CD4-positive, alpha-beta T cell treated with Interleukin-17A for 4 hours (primary cell): ENCODE measurements at places on chromosomes 16 and 17.

GRCh38 chr17:48592577-48592976 is 1.0 kb downstream of the HOXB5 start:
- DNase-seq, result peak; percentile 37

DNA sequence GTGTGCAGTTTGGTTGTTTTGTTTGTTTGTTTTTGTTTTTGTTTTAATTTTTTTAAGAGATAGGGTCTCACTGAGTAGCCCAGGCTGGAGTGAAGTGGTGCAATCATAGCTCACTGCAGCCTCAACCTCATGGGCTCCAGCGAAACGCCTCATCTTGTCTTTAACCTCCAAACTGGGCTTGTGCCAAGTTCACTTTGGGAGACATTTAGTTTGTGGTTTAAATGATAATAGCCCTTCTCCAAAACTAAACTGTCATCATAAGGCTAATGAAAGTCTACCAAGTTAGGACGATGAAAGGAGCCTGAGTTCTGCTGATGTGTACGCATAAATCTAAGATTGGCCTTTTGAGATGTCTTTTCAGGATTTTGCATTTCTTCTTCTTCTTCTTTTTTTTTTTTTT is 6.5 kb upstream of the CARD14 start:
- no peak for DNase-seq

DNA sequence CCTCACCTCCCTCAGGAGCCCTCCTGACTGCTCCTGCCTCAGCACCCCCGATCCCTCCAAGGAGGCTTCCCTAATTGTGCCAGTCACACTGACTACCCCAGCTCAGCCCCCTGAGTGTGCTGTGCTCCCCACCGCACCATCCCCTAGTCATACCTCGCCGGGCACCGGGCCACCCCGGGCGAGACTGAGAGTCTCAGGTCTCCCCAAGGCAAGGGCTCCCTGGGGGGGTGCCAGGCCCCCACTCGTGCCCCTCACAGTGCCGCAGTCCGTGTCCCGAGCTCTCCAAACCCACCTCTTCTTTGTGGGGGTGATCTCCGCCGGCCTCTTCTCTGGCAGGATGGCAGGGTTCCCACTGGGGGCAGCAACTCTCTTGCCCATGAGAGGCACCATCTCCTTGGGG is 3.2 kb downstream of the TRPV3 start:
- no peak for DNase-seq

- DNase-seq, result no peak
Observed at GRCh38 chr16:558298-559020, 1.7 kb upstream of the PRR35 start.

- DNase-seq, result no peak
Observed at GRCh38 chr17:15263206-15263579, 1.9 kb downstream of the PMP22 start.

- peak; percentile 19 for DNase-seq
Observed at GRCh38 chr16:30786115-30786935, 680 bp downstream of the ZNF629 start.

DNA sequence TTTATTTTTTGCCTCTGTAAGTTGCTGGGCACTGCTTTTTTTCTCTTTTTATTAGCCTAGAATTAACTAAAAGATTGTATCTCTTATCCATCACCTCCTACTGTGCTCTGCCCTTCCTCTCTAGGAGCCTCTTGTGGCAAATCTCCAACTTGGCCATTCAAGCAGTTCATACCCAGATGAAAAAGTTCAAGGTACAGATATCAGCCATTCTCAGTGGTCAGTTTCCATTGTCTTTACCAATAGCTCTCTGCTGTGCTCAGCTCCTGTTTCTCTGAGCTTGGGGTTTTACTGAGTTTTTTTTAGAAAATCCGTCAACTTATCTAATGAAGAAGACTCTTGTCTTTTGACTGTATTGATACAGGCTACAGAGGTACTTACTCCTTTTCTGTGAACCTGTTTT is 15.6 kb downstream of the MOSMO start:
- DNase-seq, result no peak

GRCh38 chr16:60127196-60127595 is 1393.1 kb upstream of the GOT2 start:
- DNase-seq, result no peak

DNA sequence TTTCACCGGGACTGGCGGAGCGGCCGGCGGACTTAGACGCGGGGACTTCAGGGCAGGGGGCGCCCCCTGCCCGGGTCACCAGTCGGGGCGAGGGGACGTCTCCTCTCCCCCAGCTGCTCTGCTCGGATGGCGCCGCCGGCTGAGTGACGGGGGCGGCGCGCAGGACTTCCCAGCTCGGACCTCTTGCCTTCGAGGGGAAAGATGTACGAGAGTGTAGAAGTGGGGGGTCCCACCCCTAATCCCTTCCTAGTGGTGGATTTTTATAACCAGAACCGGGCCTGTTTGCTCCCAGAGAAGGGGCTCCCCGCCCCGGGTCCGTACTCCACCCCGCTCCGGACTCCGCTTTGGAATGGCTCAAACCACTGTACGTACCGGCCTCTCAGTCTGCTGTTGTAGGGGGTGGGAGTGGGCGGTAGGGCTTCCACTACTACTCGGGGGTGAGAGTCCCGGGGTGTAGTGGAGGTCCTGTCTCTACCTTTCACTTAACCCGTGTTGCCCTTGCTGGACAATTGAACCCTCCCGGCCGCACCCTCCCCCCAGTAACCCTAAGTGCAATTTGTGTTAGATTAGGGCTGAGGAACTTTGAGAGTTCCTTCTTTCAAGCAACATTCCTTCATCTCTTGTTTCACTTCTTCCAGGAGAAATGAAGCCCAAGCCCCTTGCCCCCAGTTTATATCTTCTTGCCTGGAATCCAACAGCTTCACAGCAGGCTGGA is 21.9 kb downstream of the GJD3 start:
- no peak for DNase-seq

DNA sequence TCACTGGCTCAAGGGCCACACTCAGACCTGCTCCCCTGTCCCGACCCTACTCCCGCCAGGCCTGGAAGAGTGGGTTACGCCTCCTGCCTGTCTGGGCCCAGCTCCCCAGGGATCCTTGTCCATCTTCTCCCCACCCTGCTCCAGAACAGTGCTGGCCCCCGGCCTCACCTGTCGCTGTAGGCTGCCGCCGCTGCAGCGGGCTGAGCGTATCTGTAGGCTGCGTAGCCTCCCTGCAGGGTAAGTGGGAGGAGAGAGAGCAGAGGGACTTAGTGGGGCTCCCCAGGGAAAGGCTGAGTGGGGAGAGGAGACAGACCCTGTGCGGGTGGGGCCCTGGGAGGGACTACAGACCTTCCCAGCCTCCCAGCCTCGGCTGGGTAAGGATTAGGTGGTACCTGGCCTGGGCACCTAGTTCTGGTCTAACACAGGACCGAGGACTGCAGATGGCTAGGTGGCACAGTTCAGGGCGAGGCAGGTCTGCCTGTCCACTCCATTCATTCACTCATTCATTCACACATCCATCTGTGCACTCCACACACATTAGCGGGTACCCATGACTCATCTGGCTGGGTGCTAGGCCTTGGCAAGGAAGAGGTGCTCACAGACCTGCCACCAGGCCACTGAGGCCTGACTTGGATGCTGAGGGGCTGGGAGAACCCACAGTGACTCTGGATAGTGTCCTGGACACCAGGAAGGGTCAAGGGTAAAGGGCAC is 20.9 kb downstream of the ENGASE start:
- DNase-seq, result no peak

GRCh38 chr16:90077757-90078578 is 837 bp upstream of the PRDM7 start:
- peak; percentile 43 for DNase-seq

DNA sequence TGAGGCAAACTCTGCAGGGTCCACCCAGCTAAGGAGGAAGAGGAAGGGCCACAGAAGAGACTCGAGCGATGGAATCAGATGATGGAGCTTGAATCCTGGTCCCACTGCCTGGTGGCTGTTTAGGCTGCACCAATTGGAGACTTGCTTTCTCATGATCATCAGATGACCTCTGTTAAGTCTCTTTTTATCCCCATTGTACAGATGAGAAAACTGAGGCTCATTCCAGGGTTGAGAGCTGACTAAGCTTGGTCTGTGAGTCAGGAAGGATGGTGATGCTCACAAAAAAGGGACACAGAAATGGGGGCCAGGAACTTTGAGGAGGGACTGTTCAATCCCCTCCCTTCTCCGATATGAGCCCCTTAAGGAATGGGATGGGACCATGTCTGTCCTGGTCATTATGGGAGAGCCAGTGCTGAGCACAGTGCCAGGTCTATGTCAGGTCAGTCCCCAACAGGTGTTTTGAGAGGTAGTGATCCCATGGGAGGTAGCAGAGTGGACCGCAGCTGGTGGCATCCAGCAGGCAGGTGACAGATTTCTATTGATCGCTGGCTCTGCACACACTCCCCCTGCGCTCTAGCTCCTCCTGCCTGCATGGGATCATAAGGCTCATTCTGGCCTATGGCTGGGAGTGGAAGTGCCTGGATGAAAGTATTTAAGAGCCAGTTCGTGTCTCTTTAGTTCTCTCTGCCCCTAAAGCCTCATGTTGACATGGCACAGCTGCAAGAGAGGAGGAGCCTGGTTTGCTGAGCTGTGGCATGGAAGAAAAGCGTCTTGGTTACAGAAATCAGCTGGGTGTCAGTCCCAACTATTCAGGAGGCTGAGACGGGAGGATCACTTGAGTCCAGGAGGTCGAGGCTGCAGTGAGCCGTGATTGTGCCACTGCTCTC is 27.2 kb downstream of the SNX20 start:
- DNase-seq, result no peak

DNA sequence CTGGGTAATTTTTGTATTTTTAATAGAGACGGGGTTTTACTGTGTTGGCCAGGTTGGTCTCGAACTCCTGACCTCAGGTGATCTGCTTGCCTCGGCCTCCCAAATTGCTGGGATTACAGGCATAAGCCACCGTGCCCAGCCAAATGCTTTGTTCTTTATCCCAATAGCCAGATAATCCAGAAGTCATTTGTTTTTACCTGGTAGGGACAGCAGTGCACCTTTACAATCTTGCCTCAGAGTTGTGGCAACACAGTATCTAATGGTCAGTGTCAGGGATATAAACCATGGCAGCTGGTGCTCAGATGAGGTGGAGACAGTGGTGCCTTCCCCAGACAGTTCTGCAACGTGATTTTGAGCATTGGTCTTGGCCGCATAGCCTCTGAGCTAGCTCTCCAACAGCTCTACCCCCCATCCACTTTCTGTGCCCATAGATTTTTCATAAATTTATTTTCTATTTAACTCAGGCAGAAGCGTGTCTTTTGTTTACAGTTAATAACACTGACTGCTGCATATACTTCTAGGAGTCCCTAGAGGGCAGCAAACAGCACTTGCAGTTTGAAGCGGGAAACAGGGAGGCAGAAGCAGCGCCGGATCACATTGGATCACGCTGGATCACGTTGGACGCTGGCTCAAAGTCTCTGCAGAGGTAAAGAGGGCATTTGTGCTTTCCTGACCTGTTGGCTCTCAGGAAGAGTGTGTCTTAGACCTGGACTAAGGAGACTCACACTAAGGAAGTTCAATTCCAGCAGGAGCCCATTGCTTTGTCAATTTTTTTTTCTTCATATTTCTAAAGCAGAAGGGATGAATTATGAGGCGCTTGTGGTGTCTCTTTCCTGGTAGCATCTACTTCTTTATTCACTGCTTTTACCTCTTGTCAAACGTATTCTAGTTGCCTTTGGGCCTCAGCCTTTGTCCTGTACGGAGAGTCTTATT is 5.1 kb upstream of the GGT6 start:
- DNase-seq, result peak; percentile 63

DNA sequence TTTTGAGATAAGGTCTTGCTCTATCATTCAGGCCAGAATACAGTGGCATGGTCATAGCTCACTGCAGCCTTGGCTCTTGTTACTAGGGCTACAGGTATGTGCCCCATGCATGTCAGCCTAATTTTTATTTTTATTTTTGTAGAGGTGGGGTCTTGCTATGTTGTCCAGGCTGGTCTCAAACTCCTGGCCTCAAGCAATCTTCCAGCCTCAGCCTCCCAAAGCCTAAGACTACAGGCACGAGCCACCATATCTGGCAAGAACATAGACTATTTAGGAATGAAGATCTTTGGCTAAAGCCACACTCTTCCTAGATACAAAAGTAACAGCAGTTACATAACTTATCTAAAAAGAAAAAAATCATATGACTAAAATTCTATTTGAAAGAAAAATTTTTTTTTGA is 15.6 kb upstream of the DDX19A start:
- no peak for DNase-seq

- no peak for DNase-seq
Observed at GRCh38 chr17:78401891-78402290, 23.4 kb downstream of the PGS1 start.

GRCh38 chr16:54890381-54890780 is 40.3 kb upstream of the IRX5 start:
- DNase-seq, result no peak

GRCh38 chr17:10022416-10022815 is 117.3 kb upstream of the RCVRN start:
- DNase-seq, result no peak

GRCh38 chr16:78607465-78607864 is 508.0 kb downstream of the WWOX start:
- no peak for DNase-seq

DNA sequence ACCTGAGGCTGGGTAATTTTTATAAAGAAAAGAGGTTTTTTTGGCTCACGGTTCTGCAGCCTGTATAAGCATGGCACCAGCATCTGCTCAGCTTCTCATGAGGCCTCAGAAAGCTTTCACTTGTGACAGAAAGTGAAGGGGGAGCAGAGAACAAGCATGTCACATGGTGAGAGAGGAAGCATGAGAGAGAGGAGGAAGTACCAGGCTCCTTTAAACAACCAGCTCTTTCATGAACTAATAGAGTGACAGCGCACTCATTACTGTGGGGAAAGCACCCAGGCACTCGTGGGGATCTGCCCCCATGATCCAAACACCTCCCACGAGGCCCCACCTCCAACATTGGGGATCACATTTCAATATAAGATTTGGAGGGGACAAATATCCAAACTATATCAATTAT is 86.8 kb downstream of the USP32 start:
- DNase-seq, result no peak

DNA sequence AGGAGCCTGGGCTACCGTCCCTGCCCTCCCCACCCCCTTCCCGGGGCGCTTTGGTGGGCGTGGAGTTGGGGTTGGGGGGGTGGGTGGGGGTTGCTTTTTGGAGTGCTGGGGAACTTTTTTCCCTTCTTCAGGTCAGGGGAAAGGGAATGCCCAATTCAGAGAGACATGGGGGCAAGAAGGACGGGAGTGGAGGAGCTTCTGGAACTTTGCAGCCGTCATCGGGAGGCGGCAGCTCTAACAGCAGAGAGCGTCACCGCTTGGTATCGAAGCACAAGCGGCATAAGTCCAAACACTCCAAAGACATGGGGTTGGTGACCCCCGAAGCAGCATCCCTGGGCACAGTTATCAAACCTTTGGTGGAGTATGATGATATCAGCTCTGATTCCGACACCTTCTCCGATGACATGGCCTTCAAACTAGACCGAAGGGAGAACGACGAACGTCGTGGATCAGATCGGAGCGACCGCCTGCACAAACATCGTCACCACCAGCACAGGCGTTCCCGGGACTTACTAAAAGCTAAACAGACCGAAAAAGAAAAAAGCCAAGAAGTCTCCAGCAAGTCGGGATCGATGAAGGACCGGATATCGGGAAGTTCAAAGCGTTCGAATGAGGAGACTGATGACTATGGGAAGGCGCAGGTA is 762 bp downstream of the CDK12 start:
- no peak for DNase-seq
